Activated CD4-positive, alpha-beta T cell treated with anti-CD3 and anti-CD28 coated beads, Interleukin-2, amount 10 ng/mL, durations not matched to agents 24 days and 14 days (primary cell): ENCODE measurements at places on chromosomes 2 and 18. TPM values are rescaled to one million over a fixed set of nuclear protein-coding genes. Genes with fewer than 3 reads are reported as not detected.

Gene TNFRSF11A
- total RNA-seq = 14.0 and 16.4 TPM in 2 replicates

Gene KATNAL2
- total RNA-seq = 0.40 TPM in 1 of 2 replicates, not detected in the other

Gene DCDC2C
- total RNA-seq = not detected in 2 replicates

- H3K27me3 ChIP-seq = no peaks in the 10 kb centered on the region
- no peak overlapping the region for H3K27ac ChIP-seq
- H3K4me1 ChIP-seq = peaks cover 5% of the 10 kb centered on the region
- DNase-seq = no peak
- no peaks in the 10 kb centered on the region for H3K36me3 ChIP-seq
- no peak overlapping the region for H3K4me3 ChIP-seq
These were observed 10.7 kb upstream of the RPL31 start for GRCh38 chr2:100991404-100991773.

- peaks cover 16% of the 10 kb centered on the region for H3K4me1 ChIP-seq
- no peak overlapping the region for H3K4me3 ChIP-seq
- no peak overlapping the region for H3K27ac ChIP-seq
- no peaks in the 10 kb centered on the region for H3K27me3 ChIP-seq
- no peaks in the 10 kb centered on the region for H3K36me3 ChIP-seq
These were observed 218.9 kb upstream of the TANK start for GRCh38 chr2:160941290-160941846.

- H3K27ac ChIP-seq = no peak overlapping the region
- no peak overlapping the region for H3K4me3 ChIP-seq
- H3K4me1 ChIP-seq = no peaks in the 10 kb centered on the region
- peaks cover 3% of the 10 kb centered on the region for H3K27me3 ChIP-seq
These were observed 56.2 kb downstream of the COBLL1 start for GRCh38 chr2:164785457-164785856.

GRCh38 chr2:10216677-10217488 is 85.8 kb upstream of the HPCAL1 start:
- no peak overlapping the region for H3K4me3 ChIP-seq
- H3K4me1 ChIP-seq = peaks cover 1% of the 10 kb centered on the region
- no peak overlapping the region for H3K27ac ChIP-seq
- DNase-seq = no peak
- no peaks in the 10 kb centered on the region for H3K27me3 ChIP-seq
- no peaks in the 10 kb centered on the region for H3K36me3 ChIP-seq

- peaks cover 8% of the 10 kb centered on the region for H3K4me1 ChIP-seq
- no peak overlapping the region for H3K27ac ChIP-seq
- no peak overlapping the region for H3K4me3 ChIP-seq
- no peaks in the 10 kb centered on the region for H3K36me3 ChIP-seq
- no peak for DNase-seq
These were observed 100.3 kb upstream of the MBOAT2 start for GRCh38 chr2:9103663-9104277.

DNA sequence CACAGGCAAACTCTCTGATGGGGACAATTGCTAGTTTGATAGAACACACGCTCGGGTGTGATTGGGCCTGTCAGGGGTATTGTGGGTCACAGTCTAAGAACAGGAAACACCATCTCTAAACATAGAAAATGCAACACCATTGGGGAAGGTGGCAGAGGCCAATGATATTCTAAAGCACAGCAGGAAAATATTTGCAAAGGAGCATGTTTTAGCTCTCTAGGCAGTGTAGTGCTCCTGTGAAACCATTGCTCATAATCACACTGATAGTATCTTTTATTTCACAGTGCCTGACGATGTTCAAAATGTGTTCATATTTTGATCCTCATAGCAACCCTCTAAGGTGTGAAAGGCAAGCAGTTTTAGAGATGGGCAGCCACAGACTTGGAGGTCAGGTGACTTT is 224.2 kb downstream of the CD226 start:
- no peaks in the 10 kb centered on the region for H3K4me1 ChIP-seq
- no peaks in the 10 kb centered on the region for H3K36me3 ChIP-seq
- H3K27ac ChIP-seq = no peak overlapping the region
- no peak for DNase-seq
- no peaks in the 10 kb centered on the region for H3K27me3 ChIP-seq
